ENCODE measurements at places on chromosomes 2 and 18. TPM values are rescaled to one million over a fixed set of nuclear protein-coding genes. Genes with fewer than 3 reads are reported as not detected.

Gene SP140
- total RNA-seq: 75.8 TPM

Gene RAB12
- total RNA-seq: 10.9 TPM

Gene MC4R
- total RNA-seq: not detected

GRCh38 chr2:240832921-240833494, 13.0 kb upstream of the KIF1A start:
- DNase-seq: no peak
